ENCODE measurements at places on chromosomes 2 and 18.

DNA sequence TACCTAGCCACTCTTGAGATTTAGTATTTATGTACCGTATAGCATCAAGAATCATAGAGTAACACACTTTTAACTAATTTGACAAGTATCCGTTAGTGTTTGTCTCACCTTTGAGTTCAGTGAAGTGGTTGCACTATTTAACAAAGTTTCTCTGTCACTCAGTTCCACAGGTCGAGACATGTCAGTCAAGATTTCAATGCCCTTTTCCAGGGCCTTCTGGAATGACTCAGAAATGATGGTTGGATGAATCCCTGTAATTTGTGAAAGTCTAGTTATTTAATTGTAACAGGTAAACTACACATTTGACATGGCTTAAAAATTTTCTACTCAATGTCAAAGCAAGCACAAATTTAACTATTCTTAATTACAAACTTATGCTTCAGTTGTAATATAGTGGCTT lies 9.7 kb downstream of the CCT4 start:
- DNase-seq: no peak

DNA sequence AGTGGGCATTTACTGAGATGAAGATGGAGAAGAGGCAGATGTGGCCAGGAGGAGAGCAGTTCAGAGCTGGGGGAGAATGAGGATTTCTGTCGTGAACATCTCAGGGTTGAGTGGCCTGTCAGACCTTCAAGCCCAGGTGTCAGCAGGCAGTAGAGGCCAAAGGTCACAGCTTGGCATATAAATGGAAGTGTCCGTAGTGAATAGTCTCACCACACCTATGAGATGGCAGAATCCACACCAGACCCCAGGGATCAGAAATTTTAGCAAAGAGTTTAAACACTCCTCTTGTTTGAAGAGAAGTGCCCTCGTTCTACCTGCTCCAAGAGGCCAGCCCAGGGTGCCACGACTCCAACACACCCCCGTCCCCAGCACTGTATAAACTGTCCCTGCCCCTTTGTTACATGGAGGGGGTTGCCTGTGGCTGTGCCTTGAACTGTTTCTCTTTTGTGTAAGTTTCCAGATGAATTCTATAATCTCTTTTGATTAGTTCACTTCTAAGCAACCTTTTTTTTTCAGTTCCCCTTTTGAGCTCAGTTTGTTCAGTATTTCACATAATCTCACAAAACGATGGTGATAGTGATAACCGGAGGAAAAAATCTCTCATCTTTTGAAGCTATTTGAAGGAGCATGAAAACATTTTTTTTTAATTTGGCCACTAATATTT lies 69.0 kb upstream of the TTC39C start:
- no peak for DNase-seq

GRCh38 chr2:75199428-75200011 lies at the start of gene TACR1:
TSS of gene TACR1 (minus strand) at chr2:75199520. CDS start at chr2:75198934, 586 bp downstream.
- DNase-seq: peak; percentile 9

DNA sequence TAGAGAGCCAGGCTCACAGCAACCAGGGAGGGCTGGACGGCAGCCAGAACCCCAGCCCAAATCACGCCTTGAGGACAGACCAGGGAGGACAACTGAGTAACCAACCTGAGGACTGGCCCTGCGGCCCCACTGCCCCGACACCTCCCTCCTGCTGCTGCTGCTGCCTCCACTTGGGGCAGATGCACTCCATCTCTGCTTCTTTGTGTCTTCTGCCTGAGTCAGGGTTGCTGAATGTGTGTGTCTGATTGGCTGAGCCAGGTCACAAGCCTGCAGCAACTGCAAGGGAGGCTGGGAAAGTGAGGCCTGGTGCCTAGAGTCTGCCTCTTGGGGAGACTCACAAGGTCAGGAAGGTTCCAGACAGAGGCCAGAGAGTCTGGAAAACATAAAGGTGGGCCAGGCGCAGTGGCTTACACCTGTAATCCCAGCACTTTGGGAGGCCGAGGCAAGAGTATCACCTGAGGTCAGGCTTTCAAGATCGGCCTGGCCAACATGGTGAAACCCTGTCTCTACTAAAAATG lies 83.4 kb downstream of the ZFP36L2 start:
- no peak for DNase-seq

DNA sequence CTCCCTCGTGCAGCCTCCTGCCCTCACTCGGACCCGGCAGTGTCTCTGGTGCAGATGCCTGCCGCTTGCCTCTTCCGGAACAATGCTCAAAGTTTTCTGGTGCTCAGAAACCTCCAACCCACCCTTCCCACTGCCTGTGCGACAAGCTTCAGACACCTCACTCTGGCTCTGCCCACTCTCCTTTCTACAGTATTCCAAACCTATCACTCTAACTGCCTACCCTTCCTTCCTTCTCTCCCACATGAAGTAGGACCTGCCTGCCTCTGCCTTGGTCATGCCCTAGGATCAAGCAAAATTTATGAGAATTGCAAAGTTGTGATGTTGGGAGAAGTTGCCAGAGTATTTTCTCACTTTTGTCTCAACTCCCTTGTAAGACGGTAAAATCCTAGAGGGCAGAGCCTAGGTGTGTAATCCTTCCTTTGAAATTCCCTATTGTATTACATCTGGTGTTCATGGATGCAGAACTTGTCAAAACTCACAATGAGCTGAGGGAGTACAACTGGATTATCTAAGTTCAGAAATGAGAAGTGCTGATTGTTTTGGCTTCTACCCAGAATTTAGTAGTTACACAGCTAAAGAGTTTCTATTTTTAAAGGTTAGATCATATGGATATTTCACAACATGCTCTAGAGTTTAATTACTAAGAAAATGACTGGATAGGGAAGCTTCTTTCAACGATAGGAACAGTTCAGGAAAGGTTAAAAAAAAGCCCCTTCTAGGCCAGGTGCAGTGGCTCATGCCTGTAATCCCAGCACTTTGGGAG lies 7.2 kb downstream of the NPC1 start:
- DNase-seq: no peak

DNA sequence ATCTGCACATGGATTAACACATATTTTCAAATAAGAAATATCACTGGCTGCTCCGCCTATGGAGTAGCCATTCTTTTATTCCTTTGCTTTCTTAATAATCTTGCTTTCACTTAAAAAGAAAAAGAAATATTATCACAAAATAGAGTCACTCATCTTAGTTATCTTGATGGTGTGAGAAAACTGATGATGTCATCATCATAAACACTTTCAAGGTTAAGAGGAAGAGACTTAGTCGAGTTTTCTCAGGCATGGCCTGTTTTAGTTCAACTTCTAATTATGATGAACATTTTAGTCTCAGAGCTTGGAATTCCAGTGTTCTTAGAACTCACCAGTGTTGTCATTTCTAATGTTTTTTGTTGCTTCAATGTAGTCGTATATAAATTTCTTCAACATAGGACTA lies 506.1 kb downstream of the PTPRM start:
- DNase-seq: no peak

GRCh38 chr2:67867735-67868134 lies 195.1 kb downstream of the C1D start:
- DNase-seq: no peak

DNA sequence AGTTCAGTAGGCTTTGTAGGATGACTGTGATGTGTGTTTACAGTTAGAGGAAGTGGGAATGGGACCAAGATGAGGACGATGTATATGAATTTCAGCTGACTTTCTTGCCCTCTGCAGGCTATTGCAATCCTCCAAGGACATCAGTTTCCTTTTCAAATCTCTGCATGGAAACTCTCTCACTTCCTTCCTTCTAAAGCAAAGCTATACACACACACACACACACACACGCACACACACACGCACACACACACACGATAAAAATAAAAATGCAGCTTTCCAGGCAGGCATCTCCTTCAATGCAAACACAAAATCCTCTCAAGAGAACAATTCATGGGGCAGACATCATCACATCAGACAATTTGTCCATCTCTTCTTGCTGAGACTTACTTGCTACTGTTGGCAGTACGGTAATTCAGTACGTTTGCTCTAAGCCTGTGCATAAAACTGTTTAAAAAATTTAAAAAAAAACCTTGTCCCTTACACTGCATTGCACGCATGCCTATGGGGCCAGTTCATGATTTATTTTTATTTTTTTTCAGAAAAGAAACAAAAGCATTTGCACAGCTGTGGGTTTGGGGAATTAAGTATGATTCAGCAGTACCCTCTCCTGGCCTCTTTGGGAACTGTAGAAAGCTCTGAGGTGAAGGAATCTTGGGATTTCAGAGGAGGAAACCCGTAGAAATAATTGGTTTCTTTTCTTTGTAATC lies 27.1 kb upstream of the ICOS start:
- no peak for DNase-seq

GRCh38 chr2:189683348-189683747 lies 8.9 kb downstream of the ANKAR start:
- DNase-seq: no peak

DNA sequence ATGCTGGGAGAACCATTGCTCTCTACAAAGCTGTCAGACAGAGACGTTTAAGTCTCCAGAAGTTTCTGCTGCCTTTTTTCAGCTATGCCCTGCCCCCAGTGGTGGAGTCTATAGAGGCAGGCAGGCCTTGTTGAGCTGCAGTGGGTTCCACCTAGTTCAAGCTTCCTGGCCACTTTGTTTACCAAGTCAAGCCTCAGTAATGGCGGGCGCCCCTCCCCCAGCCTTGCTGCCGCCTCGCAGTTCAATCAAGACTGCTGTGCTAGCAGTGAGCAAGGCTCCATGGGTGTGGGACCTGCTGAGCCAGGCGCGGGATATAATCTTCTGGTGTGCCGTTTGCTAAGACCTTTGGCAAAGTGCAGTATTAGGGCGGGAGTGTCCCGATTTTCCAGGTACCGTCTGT lies 52.7 kb upstream of the SCYGR2 start:
- no peak for DNase-seq

DNA sequence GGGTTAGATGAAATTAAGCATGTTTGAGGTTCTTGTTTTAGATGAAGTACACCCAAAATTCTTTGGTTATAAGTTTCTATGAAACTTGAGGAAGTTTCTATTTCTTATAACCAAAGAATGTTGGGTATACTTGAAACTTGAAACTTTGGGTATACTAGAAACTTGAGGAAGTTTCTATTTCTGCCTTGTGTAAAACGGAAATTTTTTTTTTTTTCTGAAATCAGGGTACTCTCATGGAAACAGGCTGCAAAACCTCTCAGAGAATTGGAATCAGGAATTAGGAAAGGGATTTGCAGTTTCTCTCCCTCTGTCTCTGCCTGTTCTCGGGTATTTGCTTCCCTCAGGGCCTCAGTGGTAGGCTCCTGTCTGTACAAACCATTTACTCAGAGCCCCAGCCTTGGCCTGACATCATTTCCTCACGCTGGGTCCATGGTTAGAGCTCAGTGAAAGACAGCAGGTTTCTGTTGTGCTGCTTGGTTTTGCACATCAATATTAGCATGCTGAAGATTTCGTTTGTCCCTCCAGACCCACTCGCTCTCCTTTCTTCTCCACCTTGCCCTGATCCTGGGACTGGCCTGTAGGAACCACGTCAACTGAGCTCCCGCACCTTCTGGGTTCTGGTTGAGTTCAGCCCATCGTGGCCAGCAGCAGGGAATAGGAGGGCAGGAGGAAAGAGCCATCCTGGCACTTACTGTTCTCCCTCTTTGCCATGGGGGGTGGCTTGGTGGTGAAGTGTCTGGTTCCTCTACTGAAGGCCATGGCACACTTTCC lies 106.4 kb downstream of the POLR1A start:
- peak; percentile 25 for DNase-seq

GRCh38 chr2:167842047-167842446 lies 405.3 kb downstream of the STK39 start:
- DNase-seq: no peak

GRCh38 chr2:241563981-241564595 lies 5.5 kb downstream of the BOK start:
- DNase-seq: no peak

DNA sequence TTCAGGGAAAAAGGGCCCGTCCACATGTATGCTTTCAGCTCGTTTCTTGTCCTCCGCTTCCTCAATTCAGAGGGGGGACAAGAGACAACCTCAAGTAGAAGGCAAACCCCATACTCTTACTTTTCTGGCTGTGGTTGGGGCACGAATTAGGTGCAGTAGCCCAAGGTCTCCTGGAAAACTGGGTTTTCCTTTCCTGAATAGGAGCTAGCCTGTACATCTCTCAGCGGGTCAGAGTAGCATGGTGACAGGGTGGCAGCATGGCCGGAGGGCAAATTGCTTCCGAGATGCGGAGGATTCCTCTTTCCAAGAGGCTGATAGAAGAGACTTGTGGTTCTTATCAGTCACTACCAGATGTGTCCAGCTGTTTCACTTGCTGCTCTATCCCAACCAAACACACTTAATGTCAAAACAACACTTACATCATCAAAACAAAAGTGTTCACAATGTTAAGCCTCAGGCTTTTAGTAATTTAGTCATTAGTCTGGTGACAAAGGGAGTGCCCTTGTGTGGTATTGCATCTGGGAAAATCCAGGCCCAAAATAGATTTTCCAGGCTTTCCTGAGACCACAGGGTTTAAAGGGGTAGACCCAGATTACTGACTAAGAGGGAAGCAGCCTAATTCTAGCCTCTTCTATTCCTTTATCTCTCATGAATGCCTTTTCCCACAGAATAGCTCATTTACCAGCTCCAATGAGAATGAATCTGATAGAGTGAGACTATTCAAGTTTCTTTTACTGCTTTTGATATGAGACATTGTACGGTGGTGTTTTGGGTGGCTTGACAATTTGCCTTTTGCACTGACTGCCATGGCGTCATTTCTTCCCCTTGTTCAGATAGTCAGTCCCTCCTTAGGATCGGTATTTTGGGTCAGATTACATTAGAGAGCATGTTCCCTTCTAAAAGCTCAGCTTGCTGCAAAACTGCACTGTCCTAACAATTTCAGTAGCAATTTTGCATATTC lies 162.0 kb downstream of the LTBP1 start:
- no peak for DNase-seq

GRCh38 chr2:24453379-24454073 lies 37.5 kb upstream of the NCOA1 start:
- DNase-seq: no peak

DNA sequence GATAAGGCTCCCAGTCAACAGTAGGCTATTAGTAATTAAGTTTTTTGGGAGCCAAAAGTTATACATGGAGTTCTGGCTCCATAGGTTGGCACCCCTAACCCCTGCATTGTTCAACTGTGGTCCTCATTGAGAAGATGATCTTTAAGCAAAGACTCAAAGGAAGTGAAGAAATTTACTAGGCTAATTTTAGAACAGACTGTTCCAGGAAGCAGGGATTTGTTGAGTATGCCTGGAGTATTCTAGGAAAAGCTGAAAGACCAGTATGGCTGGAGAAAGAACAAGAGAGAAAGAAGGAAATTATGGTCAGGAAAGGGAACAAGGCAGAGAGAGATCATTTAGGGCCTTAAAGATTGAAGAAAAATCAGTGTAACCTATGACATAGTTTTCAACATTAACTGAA lies 125.1 kb downstream of the PMAIP1 start:
- DNase-seq: no peak

- DNase-seq: no peak
Measured at GRCh38 chr2:149579972-149580882, 7.3 kb downstream of the MMADHC start.
